ENCODE measurements at places on chromosomes 6 and 20.
A peak's percentile ranks its signal among the peaks of the same experiment; 100 is the strongest.

DNA sequence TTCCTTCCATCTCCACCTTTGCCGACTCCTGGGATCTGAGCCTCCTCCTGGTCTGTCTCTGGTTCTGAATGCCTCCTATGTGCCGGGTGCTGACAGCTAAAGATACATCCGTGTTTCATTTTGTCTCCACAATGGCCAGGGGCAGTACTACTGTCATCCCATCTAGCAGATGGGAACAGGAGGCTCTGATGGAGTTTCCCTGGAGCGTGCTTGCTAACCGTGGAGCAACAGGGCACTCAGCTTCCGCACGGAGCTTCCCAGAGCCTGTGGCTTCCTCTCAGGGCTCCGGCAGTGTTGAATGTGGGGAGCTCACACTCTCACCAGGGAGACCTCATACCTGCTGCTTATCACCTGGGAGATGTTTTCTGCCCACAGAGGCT lies 11.9 kb upstream of the NPBWR2 start:
- DNase-seq, result no peak

- DNase-seq, result peak; percentile 27
Measured at GRCh38 chr20:4472906-4473305, 248.8 kb upstream of the PRND start.

DNA sequence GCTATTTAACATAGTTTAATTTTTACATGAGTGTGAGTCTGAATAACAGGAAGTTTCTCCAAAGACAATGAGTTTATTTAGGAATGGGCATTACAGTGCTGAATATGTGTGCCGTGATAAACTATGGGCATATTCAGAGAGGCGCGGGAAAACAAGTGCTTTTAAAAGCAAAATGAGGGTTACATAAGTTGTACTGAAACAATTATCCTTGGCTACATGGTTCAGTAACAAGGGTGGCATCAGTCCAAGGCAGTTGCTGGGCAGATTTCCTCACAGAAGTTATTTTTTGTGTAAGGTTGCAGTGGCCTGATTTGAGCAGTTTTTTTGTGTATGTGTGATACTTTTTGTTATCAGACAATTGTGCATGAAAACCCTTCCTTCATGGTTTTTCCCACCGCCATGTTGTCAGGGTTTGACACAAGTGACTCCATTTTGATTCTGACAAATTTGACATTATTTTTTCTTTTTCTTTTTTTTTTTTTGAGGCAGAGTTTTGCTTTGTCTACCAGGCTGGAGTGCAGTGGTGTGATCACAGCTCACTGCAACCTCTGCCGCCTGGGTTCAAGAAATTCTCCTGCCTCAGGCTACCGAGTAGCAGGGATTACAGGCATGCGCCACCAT lies 22.3 kb upstream of the PXDC1 start:
- peak; percentile 49 for DNase-seq

- DNase-seq, result peak; percentile 19
Measured at GRCh38 chr6:74128536-74128935, 432.5 kb downstream of the CD109 start.

DNA sequence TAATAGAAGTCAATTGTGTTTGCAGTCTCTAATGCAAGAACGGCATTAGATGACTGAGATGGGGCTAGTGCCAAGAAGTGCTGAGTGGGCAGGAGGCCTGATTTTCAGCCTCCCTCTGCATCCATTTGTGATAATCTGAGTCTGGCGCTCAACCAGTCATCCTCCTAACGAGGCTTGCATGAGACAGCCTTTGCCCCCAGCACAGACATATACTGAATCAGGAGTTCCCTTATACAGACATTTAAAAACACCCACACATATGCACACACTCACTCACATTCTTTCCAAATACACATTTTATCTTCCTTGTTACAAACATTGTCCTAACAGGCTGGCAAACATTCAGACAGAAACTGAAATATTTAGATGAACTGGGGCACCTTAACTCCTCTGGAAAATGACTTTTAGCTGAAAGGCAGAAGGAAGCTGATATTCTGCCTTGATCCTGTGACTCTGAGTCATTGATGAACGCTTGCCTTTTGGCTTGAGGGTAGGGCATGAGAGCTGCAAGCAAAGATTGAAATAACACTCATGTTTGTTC lies 562.3 kb downstream of the DHX35 start:
- DNase-seq, result no peak

- no peak for DNase-seq
Measured at GRCh38 chr6:145842693-145843546, 28.3 kb upstream of the FBXO30 start.

DNA sequence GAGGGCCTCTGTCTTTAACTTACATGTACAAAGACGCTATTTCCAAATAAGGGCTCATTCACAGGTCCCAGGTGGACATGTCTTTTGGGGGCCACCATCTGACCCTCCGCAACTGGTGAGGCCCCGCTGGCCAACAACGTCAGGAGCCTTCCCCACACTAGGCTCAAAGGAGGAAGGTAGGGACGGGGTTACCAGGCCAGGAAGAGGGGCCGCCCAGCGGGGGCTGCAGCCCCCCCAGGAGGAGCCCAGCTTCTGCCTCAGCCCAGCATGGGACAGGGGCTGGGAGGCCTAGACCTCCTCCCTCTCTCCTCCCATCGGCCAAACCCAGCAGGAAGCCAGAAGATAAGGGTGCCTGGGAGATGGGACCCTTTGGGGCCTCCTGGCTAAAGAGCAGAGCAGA lies 142.7 kb downstream of the TAF4 start:
- DNase-seq, result no peak

GRCh38 chr6:100906325-100906724 lies 25.2 kb upstream of the ASCC3 start:
- peak; percentile 10 for DNase-seq

DNA sequence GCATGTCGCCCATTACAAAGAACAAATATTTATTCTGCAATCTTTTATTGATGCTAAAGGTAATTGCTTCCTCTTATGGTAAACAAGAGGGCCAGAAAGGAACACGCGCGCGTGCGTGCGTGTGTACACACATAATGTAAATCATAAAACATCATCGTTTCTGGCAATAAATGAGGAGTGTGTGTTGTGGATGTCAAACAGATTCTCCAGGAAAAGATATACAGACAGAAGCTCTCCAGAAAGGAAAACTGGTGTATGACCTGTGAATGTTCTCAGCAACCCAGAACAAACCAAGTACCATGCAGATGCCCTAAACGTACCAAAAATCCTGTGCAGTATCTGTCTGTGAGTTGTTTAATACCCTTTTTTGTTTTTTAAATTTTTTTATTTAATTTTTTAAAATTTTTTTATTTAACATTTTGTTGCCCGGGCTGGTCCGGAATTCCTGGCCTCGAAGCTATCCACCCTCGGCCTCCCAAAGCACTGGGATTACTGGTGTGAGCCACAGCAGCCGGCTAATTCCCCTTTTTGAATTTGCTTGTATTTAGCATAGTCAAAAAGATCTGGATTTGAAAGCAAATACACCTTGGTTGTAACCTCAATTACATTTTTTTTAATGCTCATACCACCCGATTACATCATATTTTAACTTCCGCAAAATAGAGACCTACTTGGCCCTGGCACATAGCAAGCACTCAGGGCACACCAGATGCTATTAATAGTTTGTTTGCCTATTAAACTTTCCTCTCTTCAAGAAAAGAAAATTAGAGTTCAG lies 909 bp upstream of the NUDT3 start:
- no peak for DNase-seq

DNA sequence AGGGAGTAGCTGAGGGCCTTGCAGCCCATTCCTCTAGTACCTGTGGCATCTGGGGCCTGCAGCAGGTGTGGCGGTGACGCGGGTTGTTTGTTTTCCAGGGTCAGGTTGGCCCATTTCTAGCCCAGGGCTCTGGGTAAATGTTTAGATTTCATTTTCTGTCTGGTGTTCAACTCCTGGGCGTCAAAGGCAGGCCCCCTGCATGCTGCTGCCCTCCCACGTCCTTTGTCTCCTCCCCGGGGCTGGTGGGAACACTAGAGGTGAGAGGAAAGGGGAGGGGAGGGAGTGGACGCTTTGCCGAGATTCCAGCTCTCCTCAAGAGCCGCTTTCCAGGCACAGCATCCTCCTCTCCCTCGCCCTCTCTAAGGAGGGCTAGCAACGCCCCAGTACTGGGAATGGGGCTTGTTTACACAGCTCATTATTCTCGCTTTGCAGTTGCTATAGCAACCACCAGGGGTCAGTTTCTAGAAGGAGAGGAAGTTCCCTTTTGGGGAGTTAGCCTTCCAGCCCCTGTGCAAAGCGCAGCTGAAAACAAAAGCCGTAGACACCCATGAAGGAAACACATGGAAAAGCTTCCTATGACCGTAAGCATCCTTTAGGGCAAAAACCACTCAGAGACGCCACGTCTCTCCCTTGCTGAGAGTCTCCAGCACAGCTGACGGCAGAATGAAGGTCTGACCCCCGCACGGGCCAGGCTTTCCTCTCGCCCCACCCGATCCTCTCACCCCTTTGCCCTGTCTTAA lies 170.6 kb downstream of the LY86 start:
- peak; percentile 75 for DNase-seq

DNA sequence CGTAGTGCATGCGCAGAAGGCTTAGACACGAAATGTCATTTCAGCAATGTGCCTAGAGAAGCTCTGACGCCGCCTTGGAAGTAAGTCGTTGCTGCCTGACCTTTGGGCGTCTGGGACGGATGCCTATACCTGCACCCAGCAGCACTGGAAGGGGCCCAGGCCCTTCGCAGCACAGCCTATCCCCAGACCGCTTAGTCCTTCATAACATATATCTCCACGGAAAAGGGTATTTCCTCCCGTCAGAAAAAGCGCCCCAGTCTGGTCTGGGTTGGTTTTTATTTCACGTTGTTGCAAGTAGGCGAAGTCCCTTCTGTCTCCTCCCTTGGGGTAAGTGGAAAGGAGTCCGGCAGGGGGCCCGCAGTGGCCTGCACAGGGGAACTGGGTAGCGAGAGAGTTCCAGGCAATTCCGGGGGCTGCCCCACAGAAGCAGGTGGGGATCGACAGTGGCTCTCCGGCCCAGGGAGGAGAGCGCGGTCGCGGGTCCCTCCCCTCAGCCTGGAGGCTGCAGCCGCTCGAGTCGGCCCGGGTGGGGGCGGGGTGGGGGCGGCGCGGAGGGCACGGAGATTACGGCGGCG lies 559 bp upstream of the EYA4 start:
- DNase-seq, result no peak

GRCh38 chr6:11391934-11392777 lies 145.4 kb upstream of the TMEM170B start:
- DNase-seq, result no peak

DNA sequence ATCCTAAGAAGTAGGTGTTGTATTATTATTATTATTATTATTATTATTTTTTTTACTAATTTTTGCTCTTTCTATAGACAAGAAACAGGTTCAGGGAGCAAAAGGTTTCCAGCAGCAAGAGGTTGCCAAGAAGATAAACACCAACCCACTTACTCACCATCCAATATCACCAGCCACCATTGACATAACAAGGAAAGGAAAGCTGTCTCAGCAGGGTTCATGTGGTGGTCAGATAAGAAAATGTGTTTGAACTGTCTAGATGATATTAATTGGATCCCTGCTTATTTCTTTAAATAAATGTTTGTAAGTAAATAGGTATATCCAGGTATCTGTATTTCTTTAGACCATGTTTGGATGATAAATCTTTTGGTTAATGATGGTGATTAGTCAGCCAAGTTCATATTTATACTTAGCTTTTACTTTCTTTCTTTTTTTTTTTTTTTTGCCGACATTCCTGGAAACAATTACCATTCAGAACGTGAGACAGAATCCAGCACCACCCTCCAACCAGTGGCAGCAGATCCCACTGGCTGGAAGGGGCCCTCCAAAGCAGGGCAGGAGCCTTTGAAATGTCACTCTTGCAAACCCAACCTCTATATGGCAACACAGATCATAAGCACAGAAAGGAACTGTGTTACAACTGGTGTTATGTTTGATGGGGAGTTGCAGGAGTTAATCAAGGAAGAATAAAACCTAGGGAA lies 139.2 kb upstream of the ECI2 start:
- no peak for DNase-seq

DNA sequence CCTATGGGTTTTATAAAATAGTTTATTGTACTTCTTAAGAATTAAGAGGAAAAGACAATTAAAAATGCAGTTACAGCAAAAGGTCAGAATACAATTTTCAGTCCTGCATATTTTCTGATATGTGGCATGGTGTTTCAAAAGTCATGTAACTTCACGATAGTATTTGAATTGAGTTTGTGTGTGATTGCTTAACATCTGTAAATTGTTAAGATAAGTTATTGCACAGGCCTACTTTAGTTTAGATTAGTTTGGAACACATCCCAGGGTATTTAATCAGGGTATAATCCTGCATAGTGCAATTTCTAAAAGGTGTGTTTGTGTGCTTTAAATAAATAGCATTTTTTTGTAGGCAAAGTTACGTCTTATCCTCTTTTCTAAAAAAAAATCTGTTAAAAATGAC lies 289.6 kb downstream of the RIMS1 start:
- no peak for DNase-seq

DNA sequence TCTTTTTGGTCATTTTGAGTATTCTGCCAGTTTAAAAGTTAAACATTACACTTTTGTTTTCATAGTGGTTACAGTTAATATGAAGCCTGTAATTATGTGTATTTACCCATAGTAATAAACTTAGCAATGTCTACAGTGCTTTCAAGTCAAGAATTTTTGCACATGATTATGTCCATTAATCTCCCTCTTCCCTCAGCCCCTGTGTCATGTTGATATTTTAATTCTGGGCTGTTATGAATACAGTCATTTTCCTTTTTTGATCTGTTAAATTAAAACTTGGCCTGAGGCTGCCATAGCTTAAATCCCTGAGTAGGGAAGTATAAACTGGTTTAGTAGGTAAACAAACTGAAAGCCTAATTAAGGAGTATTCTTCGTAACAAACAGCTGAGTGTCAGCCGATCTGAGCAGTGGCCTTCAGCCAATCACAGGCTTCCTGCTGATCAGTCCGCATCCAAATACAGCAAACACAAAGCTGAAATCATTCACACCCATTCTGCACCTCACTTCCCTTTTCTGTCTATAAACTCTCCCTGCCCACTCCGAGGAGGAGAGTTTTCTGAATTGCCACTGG lies 9.5 kb upstream of the SFT2D1 start:
- DNase-seq, result no peak

DNA sequence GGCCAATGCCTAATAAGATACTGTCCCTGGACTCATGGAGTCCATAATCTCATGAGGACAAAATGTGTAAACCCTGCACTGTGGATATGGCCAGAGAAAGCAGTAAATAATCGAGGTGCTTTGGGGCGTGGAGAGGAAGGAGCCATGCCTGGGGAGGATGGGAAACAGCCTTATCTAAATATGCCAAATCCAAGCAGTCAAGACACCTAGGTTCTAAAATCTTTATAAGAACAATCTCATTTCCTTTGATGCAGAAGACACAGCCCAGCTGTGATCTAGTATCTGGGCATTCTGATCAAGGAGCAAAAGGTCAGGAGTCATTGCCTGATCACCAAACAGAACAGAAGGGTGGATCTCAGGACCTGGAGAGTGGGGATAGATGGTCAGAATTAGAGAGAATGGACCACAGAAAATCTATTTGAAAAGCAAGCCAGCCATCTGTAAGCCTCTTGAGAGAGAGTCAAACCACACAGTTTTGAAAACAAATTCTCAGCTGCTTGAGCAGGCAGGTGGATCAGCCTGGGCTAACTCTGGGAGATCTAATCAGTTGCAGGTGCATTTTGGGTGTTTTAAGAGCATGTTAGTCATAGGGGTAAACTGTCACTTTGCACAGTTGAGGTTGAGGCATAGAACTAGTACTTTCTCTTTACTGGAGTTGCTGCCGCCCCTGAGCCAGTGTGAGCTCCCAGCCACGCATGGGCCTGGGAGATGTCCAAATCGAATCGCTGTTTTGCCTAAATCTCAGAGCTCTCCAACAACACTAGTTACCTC lies 130.8 kb upstream of the TNFAIP3 start:
- no peak for DNase-seq

- DNase-seq, result peak; percentile 92
Measured at GRCh38 chr20:50292591-50293283, 102.1 kb downstream of the CEBPB start.

- no peak for DNase-seq
Measured at GRCh38 chr6:106748547-106749207, 119.3 kb downstream of the QRSL1 start.
